ENCODE measurements at places on chromosomes 16 and 17. TPM values are rescaled to one million over a fixed set of nuclear protein-coding genes. Genes with fewer than 3 reads are reported as not detected.

DNA sequence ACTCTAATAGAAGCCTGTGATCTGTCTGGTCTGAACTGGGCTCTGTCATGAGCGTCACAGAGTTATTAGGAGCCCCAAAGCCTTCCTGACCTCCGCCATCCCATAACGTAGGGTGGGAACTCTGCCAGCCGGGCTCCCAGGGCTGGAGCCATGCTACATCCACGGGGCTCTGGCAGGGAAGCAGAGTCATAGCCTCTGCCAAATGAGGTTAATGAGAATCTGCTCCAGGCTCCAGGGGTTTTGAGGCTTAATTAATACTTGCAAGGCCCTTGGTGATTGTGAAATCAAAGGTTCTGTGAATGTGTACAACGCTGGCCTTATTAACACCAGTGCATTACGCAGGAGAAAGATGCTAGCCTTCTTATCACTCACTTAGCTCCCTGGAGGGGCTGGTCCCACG is 42.4 kb upstream of the ZFP90 start:
- no peak for DNase-seq

DNA sequence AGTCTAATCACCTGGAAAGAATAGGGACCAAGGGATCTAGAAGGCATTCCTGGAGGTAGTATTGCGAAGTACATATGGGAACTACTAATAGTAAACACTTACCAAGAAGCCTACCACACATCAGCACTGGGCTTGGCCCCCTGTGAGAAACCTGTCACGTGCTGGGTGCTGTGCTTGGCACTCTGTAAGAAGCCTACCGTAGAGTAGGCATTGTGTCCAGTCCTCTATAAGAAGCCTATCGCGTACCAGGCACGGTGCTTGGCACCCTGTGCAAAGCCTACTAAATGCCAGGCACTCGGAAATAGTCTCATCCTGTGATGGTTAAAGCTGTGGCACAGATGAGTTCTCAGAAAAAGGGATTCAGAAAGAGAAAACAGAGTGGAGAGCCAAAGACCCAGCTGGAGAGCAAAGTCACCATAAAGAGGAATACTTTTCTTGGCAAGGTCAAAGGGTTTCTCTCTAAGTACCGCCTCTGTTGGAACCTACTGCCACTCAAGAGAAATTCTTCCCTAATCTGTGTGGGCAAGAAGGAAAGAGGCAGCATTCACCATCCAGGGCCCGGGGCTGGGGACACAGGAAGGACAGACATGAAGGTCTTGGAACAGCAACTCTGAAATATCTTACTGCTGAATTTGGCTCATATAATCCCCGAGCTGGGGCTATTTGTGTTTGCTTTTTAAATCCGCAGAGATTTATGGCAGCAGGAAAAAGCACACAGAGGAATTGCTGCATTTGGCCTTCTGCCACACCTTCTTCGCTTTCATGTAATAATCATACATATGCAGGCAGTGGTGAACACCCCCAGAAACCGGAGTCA is 81.8 kb downstream of the VAT1L start:
- no peak for DNase-seq

DNA sequence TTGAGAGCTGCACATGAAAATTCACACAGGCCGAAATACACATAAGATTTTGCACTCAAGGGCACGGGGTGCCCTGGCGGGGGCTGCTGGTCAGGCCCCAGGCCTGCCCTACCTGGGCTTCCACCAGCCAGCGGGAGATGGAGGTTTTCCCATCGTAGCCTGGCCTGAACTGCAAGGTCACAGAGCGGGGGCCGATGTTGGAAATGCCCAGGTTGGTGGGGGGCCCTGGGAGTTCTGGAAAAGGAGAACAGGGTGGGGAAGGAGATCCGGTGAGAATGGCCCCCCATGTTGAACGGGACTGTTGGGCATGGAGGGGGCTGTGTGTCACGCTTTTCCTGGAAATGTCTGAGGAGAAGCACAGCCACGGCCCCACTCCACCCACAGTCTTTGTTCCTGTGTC is 87.3 kb upstream of the CDC42EP4 start:
- DNase-seq: no peak

KRT27 gene
- total RNA-seq: not detected

BLTP2 gene
- total RNA-seq: 191 TPM

GRCh38 chr16:73956587-73957494 is 339.8 kb upstream of the PSMD7 start:
- DNase-seq: peak; percentile 76

GRCh38 chr17:82639628-82640027 is 8.6 kb downstream of the WDR45B start:
- no peak for DNase-seq

SPATA22 gene
- not detected for total RNA-seq

DNA sequence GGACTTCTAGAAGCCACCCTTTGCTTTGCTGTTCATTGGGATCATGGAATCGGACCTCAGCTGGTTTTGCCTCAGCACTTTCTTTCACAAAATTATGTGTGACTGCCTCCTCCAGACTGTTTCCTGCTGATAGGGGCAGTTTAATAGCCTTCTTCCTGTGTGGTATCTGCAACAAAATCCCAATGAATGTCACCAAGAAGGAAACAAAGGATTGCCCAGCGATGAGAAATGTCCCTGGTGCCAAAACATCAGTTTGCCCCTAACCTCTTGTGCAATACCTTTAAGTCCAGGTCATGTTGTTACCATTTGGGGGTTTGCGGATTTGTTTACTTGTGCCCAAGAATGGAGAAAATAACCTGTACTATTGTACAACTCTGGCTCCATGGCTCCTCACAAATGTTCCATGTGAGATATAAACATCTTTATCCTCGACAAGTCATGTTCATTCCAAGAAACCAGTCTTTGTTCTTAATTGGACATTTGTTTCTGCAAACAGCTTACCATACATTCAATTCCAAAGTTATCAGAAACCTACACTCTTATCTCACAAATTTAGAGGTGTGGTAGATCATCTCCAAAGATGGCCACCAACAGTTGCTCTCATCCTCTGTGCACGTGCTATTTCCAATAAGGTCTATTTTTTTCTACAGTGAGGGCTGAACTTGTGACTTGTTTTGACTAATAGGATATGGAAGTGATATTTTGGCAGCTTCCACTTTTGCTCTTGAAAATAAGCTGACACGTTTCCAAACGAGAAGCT is 14.8 kb downstream of the TAC4 start:
- DNase-seq: no peak

GRCh38 chr17:34299956-34300577 is 14.5 kb downstream of the CCL11 start:
- no peak for DNase-seq

ZNF213 gene
- 14.9 TPM for total RNA-seq

- DNase-seq: no peak
These were observed 74.7 kb upstream of the CDH11 start for GRCh38 chr16:65196420-65197075.

CDT1 gene
- 79.6 TPM for total RNA-seq

CSH1 gene
- total RNA-seq: not detected

- DNase-seq: no peak
These were observed 9.4 kb upstream of the FASN start for GRCh38 chr17:82107341-82107860.

STARD3 gene
- total RNA-seq: 60.6 TPM

DNA sequence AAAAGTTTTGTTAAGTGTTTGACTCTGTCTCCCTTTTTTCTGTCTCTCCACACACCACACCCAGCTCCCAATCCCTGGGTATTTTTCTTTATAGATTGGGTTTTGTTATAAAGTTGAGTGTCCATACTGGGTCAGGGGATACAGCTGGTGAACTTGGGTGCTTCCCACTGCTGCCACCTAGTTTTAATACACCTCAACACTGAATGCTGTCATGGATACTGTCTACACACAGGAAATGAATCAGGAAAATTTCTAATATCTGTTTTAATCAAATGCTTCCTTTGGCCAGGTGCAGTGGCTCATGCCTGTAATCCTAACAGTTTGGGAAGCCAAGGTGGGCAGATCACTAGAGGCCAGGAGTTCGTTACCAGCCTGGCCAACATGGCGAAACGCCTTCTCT is 5.3 kb upstream of the TAOK1 start:
- no peak for DNase-seq

GRCh38 chr17:60297760-60298401 is 94.1 kb downstream of the USP32 start:
- no peak for DNase-seq

SOST gene
- not detected for total RNA-seq

- no peak for DNase-seq
These were observed 8.4 kb downstream of the TXNL4B start for GRCh38 chr16:72085002-72085401.

ATP1B2 gene
- 14.3 TPM for total RNA-seq

DNA sequence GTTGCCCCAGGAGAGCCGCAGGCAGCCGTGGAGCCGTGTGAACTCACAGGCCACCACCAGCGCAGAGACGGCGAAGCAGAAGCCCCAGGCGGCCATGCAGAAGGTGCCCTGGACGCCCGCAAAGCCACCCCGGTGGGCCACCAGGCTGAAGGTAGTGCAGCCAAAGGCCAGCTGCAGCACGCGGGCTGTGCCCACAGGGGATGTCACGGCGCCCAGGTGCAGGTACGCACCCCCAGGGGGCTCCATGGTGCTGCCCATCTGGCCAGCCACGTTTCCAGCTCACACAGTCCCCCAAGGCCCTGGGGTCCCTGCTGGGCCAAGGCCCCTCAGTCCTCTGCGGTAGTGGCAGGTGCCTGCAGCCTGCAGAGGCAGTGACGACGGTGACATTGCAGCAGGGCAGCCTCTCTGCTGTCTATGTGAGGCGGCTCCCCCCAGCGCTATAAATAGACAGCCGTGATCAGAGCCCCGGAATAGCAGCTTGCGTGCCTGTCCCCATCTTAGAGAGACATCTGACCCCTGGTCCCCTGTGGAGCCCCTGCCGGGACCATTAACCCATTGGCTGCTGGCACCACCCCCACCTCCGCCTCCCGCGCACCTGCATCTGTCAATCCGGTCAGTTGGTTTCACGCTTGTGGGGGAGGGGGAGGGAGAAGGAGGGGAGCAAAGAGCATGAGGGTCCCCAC is 4.5 kb upstream of the PYCR1 start:
- DNase-seq: no peak

GRCh38 chr17:58153046-58153445 is 4.9 kb downstream of the OR4D1 start:
- no peak for DNase-seq

DNA sequence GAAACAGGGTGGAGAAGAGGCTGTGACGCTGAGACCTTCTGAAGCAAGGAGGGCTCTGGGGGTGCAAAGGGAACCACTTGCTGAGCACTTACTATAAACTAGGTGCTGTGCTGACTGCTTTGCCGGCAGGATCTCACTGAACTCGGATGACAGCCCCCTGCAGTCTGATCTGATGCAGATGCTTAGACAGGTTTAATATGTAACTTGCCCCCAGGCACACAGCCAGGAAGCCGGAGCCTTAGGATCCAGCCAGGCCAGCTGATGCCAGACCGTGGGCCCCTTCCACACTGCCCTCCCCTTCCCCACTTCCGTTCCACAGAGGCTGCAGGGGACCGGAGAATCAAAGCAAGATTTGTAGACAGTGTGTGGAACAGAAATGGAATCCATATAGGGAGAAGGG is 23.1 kb downstream of the SPACA3 start:
- DNase-seq: no peak
